Activated T-helper 1 cell treated with anti-CD3 and anti-CD28 coated beads, Interleukin-12 subunit alpha, Interleukin-12 subunit beta, Interleukin-2, Interleukin-4 antibody, amounts not matched to agents 30 ng/mL and 10 ng/mL and 1 ng/mL, durations not matched to agents 14 hours and 24 hours and 36 hours (primary cell): ENCODE measurements at places on chromosomes 2 and 18.

- no peak for DNase-seq
Measured at GRCh38 chr2:225771701-225772100, 372.2 kb downstream of the NYAP2 start.

DNA sequence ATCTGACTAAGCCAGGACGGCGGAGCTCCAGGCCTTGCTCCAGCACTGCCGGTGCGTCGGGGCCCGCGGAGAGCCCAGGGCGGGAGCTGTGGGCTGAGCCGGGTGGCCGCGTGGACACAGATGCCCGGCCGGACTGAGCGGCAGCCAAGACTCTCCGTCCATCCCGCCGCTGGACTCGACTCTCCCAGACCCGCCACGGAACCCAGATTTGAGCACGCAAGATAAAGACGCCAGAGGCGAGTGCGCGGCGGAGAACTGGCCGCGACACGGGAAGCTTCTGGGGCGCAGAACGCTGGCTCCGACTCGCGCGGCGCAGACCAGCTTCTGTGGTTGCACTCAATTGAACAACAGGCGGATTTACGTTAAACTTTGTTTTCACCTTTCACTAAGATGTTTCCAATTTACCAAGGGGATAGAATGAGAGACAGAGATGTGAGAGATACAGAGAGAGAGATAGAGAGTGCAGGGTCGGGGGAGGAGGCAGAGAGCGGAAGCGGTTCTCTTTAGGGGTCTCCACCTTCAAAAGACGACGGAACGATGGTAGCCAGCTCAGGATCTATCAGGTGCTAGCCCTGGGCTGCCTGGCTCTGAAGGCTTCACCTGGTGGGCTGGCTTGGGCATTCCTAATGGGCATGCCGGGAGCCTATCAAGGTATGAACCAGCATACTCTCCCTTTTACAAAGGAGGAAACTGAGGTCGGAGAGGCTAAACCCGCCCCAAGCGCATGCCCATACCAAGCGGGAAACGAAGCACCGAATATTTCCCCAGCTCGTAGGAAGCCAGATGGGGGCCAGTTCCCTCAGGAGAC, 10.4 kb upstream of the EN1 start:
- DNase-seq, result no peak

GRCh38 chr18:13220361-13220991, 1.9 kb downstream of the LDLRAD4 start:
- DNase-seq, result no peak

GRCh38 chr2:75076088-75076487, 117.6 kb downstream of the POLE4 start:
- no peak for DNase-seq

GRCh38 chr2:141878016-141878415, 252.8 kb downstream of the LRP1B start:
- DNase-seq, result no peak

- DNase-seq, result no peak
Measured at GRCh38 chr2:86087936-86088850, 17.5 kb downstream of the POLR1A start.

- no peak for DNase-seq
Measured at GRCh38 chr18:62245699-62246098, 58.6 kb downstream of the RELCH start.

DNA sequence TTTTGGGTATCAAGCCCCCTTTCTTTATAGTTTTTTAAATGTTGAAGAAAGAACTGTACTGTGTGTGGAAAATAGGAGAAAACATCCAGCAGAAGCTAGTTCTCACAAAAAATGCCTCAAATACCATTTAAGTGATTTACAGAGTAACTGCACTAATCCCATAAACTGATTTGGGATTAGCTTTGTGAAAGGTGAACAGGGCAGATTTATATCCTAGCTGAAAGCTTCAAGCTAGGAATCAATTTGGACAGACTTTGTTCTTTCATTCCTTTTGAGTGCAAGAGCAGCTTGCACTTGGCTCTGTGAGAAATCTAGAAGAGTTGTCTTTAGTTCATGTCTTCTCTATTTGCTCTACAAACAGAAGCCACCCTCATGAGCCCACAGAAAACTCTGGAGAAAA, 183.9 kb upstream of the VRK2 start:
- DNase-seq, result no peak

- DNase-seq, result no peak
Measured at GRCh38 chr2:110973262-110973661, 147.5 kb upstream of the BCL2L11 start.

- DNase-seq, result no peak
Measured at GRCh38 chr18:8480506-8481328, 128.5 kb upstream of the RAB12 start.

DNA sequence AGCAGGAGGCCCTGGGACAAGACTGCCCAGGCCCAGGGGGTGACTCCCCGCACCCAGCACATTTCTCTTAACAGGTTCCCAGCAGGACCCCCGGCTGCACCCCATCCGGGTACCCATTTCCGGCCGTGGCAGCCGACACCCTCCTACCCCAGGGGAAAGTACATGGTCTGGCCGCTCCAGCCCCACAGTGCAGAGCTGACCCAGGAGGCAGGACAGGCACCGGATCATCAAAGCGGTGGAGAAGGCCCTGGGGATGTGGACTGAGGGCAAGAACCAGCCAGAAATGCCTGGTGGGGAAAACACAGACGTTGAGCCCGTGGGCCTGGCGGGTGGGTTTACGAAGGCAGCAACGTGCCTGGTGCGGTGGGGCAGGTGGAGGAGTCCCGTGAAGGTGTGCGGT, 79.5 kb upstream of the GPC1 start:
- no peak for DNase-seq

- DNase-seq, result no peak
Measured at GRCh38 chr2:105187531-105187930, 54.0 kb upstream of the GPR45 start.

DNA sequence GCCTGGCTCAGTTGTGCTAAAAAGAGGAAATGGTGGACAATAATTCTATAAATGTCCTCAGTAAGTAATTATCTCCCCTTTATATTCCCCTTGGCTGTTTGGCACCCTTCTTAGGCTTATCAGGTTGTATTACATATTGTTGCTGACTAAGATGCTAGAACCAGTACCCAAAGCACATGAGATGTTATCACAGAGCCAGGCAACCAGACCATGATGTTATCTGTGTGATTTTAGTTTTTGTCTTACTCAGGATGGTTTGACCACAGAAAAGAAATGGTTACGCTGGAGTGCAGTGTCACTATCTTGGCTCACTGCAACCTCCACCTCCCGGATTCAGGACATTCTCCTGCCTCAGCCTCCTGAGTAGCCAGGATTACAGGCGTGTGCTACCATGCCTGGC, 15.2 kb downstream of the R3HDM1 start:
- DNase-seq, result no peak

GRCh38 chr2:60735496-60736250, 20.4 kb upstream of the PAPOLG start:
- DNase-seq, result no peak

DNA sequence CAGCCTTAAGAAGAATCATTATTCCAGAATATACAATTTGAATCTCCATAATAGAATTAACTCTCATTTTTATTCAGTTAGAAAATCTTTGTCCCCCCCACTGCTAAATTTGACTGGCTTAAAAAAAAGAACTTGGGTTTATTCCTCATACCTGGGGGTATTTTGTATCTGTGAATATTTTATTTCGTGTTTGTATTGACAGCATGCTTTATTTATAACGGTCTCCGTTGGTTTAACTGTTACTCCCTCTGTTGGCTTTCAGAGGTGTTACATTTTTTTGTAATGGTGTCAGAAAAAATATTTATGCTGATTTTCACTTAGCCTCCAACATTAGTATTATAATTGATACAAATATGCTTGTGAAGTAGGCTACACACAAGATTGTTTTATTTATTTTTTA, 109.1 kb downstream of the HAUS1 start:
- DNase-seq, result no peak

DNA sequence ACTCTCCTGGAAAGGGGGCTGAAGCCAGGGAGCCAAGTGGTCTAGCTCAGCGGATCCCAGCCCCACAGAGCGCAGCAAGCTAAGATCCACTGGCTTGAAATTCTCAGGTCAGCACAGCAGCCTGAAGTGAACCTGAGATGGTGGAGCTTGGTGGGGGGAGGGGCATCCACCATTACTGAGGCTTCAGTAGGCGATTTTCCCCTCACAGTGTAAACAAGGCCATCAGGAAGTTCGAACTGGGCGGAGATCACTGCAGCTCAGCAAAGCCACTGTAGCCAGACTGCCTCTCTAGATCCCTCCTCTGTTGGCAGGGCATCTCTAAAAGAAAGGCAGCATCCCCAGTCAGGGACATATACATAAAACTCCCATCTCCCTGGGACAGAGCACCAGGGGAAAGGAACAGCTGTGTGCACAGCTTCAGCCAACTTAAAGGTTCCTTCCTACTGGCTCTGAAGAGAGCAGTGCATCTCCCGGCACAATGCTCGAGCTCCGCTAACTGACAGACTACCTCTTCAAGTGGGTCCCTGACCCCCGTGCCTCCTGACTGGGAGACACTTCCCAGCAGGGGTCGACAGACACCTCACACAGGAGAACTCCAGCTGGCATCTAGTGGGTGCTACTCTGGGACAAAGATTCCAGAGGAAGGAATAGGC, 282.3 kb upstream of the EPC2 start:
- DNase-seq, result no peak

DNA sequence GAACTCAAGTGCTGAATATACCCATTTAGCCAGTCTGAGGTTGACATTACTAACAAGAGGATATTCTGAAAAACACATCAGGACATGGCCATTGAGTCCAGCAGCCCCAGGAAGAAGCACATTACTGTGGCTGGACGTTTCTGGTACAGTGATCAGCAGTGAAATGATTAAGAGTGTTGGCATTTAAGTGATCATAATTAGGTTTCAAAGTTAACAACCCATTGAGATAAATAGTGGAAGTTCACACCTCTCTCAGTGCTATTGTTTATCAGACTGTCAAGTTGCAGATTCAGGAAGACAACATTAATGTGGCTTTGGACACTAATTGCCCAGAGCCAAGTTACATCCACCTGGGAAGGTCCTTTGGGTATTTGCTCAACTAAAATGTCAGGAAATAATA, 139.5 kb upstream of the GAREM1 start:
- no peak for DNase-seq

DNA sequence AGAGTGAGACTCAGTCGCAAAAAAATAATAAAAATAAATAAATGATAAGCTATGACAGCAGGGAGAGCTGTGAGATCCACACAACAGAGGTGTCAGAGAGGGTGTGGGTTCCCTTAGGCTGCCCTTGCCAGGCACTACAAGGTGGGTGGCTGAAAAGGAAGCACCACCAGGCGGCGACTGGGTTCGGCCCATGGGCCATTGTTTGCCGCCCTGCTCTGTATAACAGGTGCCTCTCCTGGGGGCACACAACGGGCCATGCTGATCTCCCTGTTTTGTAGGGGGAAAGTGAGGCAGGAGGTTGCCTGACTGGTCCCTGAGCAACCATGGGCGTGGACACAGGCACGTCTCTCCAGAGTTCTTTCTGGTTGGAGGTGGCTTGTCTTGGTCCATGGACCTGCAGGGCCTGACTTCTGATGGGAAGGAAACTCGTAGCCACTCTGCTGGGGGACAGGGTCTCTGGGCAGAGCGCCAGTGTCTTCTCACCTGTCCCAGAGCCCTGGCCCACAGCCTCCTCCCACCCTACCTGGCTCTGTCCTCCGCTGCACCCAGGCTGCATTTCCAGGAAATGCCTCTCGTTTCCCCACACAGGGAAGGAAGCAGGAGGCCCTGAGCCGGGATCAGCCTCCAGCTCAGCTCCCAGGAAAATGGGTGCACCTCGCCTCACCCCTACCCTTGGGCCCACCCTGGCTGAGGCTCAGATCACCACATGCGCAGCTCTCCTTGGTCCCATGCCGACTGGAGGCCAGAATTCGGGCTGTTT, 109.6 kb upstream of the ODC1 start:
- no peak for DNase-seq

DNA sequence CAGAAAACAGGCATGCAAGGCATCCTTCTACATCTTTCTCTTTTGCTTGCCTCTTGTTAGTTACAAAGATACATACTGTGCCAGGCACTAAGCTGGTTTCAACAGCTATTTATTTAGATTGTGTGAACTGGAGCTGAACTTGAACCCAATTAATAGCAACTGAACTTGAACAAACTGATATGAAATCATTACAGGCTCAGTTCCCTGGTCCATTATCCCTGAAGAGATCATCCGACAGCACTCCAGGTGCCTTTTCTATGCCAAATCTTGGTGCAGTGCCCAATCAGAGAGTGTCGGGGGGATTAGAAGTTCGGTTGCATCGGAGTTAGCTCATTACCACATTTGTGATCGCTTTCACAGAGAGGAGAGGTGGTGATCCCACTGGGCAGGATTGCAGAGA, 477.6 kb downstream of the PARD3B start:
- no peak for DNase-seq

DNA sequence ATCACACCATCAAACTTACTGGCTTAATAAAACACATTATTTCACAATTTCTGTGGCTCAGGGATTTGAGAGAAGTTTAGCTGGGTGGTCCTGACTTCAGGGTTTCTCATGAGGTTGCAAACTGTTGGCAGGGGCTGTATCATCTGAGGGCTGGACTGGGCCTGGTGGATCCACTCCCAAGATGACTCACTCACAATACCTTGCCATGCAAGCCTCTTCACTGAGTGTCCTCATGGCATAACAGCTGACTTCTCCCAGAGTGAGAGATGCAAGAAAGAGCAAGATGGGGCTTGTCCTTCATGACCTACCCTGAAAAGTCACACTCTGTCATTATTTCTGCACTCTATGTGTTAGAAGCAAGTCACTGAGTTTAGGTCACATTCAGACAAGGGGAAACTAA, 73.8 kb downstream of the AQP4 start:
- no peak for DNase-seq

DNA sequence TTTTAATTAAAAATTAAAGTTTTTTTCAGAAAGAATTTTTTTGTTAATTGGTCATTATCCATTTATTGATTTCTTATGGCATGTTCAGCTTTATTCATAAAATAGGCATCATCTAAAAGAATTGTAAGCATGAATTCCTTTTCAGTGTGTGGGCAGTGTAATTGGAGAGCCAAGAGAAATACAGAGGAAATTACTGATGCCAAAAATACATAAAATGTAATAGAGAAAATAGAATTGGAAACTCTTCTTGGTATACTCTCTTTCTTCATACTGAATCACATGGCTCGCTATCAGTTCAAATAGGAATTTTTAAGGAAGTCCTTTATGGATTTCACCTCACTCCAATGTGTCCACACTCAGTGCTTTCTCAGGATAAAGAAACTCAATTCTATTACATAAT, 663.6 kb upstream of the NRXN1 start:
- no peak for DNase-seq
